Activated T-helper 1 cell treated with anti-CD3 and anti-CD28 coated beads, Interleukin-2, amount 50 U/mL, for 16 hours (primary cell): ENCODE measurements at places on chromosomes 4 and X.

GRCh38 chrX:148902581-148902980 is 402.2 kb downstream of the AFF2 start:
- DNase-seq, result no peak

GRCh38 chr4:184097241-184097605 is 120.5 kb downstream of the ENPP6 start:
- no peak for DNase-seq

DNA sequence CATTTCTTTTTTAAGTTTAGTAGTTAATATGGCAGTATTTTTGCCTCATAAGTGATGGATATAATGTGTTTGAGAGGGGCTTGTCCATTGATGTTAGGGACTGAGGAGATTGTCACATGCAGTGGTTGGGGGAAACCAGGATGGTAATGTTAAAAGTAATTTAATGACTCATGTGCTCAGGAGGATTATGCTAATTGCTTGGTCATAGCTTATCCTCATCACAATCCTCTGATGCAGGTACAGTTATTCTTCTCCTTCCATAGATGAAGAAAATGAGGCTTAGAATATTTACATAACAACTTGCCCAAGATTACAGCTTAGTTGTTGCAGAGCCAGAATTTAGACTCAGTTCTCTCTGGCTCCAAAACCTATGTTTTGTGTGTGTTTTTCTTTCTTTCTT is 94.4 kb upstream of the SCML1 start:
- DNase-seq, result no peak

DNA sequence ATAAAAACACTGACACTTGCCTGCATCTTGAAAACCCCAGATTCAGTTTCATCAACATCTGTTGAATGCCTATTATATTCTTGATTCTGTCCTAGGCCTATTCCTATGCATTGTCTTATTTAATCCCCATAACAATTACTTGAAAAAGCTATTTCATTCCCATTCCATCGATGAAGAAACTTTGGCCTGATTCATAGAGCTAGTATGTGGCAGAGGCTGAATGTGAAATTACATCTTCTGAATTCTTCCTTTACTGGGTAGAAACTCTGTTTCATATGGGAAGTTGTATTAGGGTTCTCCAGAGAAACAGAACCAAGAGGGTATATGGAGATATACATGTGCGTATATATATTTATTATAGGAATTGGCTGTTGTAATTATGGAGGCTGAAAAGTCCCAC is 35.0 kb upstream of the SLC4A4 start:
- DNase-seq, result no peak

DNA sequence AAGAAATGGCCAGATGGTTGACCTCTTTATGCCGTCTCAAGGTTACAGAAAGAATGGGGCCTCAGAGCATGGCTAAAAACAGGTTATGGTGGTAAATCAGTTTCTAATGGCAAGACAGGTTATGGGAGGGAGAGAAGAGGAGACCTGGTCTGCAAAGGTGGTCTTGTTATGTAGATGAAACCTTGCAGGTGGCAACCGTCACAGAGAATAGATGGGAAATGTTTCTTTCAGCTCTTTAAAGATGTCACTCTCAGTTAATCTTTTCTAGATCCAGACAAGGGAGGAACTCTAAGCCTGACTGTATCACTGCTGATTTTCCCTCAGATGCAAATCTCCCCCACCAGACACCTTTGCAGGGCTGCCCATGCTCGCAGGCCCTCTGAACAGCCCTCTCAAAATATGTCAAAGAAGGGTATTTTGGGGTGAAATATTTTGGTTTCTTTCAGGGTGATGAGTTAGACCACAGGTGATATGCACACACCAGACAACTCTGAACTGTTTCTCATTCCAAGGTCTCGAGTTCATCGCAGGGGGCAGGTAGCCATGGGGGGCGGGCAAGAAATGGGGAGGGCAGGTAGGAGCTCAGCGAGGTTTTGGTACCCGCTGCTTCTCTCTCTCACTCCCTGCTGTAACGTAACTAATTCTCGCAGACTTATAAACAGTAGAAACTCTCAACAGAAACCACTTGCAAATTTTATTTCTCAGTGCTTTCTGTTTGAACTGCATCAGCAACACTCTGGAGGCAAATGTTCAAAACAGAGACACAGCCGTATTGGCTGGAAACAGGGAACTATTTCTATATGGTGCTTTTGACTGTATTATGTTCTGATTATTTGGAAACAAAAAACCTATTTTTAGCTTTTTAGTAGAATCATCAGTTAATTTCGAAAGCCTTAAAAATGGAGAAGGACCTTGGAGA is 32.4 kb downstream of the CASP3 start:
- no peak for DNase-seq

GRCh38 chrX:53704294-53704693 is 17.8 kb upstream of the HUWE1 start:
- no peak for DNase-seq

DNA sequence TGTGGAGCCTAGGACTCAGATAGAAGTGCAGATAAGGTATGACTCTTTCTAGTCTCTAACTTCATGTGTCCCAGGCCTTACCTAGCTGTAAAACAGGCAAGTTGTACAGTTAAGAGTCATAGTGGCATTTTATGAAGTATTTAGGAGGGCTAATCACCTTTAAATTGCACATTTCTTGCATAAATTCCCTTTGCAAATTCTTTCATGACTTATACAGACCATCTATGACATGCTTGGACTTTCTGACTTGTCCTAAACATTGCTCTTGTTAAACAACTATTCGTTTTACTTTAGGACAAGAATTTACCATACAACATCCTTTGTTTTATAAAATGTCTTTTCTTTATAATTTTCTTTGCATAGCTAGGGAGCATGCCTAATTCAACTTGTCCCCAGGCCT is 7.8 kb upstream of the RRAGB start:
- no peak for DNase-seq

GRCh38 chr4:136687118-136687517 is 845.2 kb downstream of the PCDH18 start:
- DNase-seq, result no peak

GRCh38 chr4:105624530-105624929 is 72.1 kb downstream of the ARHGEF38 start:
- DNase-seq, result no peak

DNA sequence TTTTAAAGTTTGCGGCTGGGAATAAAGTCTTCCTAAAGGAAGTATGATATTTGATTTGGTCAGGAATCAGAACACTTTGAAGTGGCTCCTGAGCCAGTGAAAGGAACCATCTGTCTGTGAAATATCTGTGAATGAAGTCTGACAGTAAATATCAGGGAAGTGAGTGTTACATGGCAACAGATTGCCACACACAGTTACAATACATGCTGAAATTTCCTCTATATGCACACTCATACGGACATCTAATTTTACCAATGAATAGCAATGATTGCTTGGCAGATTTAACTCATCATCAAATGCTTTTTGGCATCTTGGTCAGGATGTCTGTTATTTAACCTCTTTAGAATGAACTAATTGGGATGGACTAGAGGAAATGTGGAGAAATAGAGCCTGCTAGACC is 1023.8 kb downstream of the FAT4 start:
- no peak for DNase-seq

DNA sequence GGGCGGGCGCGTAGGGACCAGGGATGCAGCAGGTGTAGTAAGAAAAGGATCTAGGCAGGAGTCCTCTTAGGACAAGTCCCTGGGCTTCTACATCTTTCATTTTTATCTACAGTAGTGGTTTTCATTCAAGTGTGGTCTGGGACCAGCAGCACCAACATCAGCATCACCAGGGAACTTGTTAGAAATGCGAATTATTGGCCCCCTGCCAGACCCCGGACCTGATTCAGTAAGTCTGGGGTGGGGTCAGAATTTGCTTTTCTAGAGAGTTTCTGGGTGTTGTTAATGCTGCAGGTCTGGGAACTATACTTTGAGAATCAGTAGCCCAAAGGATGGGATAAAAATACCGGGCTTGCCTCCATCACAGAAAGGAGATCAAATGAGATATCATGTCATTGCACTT is 1.3 kb upstream of the PCYT1B start:
- DNase-seq, result no peak

DNA sequence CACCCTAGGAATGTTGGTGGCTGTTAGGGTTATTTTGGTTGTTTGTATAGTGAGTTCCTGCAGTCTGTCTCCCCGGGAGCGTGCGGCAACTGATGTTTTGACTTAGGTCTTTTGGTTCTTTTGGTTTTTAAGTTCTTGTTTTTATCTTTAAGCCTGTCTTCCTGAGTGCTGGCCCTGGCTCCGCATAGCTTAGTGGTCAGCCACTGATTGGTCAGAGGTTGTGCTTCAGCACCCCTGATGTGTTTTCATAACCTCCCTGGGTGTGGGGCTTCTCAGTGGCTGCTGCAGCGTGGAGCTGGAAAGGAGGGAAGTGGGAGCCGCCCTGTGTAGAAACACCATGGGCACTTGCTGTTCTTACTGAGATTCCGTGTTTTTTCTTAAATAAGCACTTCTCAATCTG is 5.1 kb downstream of the PIGG start:
- DNase-seq, result no peak

GRCh38 chr4:14087459-14087858 is 459.9 kb upstream of the BOD1L1 start:
- no peak for DNase-seq

- DNase-seq, result no peak
These were observed 524.9 kb upstream of the HTR2C start for GRCh38 chrX:114058988-114059418.

- DNase-seq, result no peak
These were observed 2.1 kb upstream of the AVPR2 start for GRCh38 chrX:153902385-153902784.

DNA sequence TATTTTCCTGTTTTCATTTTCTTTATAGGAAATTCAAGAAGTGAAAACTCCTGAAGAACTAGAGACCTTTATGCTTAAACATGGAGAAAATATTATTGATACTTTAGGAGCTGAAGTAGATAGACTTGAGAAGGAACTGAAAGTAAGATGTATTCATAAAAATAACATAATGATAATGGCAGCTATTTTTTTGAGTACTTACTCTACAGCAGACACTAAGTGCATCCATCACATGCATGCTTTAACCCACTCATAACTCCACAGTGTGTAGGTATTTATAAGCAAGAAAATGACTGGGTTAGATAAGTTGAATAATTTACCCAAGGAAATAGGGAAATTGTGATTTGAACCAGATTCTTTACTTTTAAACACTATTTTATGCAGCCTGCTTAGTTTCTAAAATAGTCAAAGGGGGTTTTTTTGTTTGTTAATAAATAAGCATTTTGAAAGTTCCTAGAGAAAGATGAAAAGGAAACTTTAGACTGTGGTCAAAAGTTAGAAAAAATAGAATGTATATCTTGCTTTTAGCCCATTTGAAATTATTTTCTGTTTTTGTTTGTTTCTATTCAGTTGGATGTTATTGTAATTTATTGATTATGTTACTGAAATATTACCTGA is 74.2 kb downstream of the BEND4 start:
- DNase-seq, result no peak

- no peak for DNase-seq
These were observed 3.0 kb downstream of the IL2 start for GRCh38 chr4:122453384-122453995.

- no peak for DNase-seq
These were observed 67.1 kb downstream of the USP38 start for GRCh38 chr4:143251779-143252178.

GRCh38 chr4:121594796-121595526 is 101.8 kb downstream of the ANXA5 start:
- DNase-seq, result no peak

DNA sequence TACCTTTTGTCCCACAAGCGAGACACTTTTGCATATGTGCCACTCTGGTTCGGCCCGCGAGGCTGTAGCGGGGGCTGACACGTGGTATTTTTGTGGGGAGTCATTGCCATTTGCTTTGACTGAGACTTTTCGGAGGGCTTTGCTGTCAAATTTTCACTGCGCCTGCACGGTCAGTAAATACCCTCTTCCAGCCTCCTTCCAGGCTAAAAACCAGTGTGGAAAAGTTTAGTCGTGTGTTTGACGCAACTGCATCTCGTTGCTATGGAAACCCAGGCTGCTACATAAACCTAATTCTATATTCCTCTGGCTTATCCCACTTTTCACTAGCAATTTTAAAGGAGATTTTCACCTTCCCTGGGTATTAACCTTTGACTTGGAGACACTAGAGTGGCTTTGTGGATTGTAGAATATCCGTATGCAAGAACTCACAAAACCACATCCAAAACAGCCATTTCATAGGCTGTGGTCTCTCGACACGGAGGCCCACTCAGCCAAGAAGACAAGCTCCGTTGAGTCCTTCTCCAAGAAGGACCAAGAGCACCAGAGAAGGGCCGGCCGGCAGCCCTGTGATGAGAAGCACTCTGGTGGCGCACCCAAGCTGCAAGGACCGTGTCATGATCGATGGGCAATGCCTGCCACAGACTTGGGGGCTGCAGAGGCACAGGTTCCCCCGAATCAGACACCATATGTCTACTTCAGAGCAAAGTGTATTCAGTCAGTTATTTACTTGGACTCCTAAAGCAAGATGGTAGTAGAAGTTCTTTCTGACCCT is 38.4 kb upstream of the ENPP6 start:
- DNase-seq, result no peak

GRCh38 chrX:123361371-123361770 is 177.3 kb downstream of the GRIA3 start:
- no peak for DNase-seq

DNA sequence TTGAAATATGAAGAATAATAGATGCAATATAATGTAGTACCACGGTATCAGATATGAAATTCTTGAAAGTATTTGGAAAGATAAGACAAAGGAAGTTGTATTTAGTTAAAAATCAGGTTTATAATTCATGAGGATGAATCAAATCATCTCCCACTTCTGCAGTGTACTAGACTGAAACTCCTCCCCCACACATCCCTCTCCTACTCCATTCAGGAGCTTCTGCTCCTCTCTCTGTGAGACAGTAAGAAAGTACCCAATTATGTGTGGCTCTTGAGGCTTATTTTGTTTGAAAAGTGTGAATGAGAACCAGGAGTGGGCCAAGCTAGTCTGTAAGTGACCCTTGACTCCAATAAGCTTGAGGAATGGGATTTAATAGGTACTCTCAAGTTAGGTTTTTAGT is 9.5 kb downstream of the SLAIN2 start:
- no peak for DNase-seq

- DNase-seq, result no peak
These were observed 119.7 kb downstream of the TEX13C start for GRCh38 chrX:125439194-125439849.

GRCh38 chr4:98481167-98481566 is 177.2 kb downstream of the TSPAN5 start:
- no peak for DNase-seq

DNA sequence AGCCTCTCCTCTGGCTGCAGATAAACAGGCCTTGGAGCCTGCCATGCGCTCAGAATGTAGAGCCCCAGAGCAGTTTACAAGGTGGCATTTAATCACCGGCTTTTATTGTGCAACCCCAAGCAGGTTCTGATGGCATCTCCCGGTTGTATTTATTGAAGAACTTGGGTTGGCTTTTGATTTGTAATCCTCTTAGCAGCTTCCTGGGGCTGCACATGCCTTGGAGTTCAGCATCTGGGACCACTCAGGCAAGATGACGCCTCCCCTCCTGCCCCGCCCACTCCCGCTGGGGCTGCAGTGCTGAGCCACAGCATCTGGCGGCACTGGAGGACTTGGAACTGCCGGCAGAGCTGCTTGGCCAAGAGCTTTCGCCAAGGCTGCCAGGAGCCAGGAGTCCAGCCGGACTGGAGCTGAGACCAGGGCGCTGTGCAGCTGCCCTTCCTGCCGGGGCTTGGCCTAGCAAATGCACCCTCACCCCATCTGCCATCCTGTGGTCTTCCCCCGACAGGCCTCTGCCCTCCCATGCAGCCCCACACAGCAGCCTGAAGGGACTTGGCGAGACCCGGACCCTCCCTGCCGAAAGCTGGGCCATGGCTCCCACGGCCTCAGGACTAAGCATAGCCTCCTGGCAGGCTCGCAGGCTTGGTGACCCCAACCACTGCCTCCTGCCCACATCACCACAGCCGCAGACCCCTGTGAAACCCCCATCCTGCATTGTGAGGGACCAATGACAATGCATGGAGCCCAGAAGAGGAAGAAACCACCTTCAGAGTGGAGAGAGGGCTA is 5.4 kb downstream of the HTRA3 start:
- no peak for DNase-seq
